ENCODE measurements at places on chromosomes 7 and 10.
A peak's percentile ranks its signal among the peaks of the same experiment; 100 is the strongest.

DNA sequence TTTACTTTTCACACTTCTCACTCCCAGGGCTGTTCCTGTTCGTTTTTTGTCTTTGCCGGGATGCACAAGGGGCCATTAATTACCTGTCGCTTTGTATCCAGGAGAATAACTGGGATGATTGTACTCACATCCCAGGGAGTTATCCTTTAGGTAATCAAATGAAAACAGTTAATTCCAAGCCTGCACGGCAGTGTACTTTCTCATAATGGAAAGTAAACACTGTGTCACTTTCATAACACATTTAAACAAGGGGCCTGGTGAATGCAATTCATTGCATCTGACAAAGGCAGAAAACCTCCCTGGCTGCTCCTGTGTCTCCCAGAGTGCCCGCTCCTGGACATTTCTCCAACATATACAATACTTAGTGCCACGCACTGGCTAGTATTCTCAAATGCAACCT lies 138.7 kb upstream of the CELF2 start:
- no peak for DNase-seq

- DNase-seq = peak; percentile 63
These were observed 42.4 kb upstream of the FAM20C start for GRCh38 chr7:149791-150636.

DNA sequence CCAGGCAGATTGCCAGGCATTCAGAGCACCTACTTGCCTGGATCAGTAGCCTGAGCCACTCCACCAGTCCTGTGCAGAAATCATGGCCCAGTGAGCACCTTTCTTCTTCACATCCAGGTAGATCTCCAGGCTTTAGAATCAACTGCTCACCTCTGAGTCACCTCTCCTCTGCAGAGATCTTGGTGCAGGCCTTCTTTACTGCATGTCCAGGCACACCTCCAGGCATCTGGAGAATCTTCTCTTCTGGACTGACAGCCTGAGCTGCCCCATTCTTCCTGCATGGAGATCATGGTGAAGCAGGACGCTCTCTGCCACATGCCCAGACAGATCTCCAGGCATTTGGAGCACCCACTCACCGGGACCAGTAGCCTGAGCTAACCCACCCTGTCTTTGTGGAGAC lies 894.5 kb upstream of the MBL2 start:
- no peak for DNase-seq

DNA sequence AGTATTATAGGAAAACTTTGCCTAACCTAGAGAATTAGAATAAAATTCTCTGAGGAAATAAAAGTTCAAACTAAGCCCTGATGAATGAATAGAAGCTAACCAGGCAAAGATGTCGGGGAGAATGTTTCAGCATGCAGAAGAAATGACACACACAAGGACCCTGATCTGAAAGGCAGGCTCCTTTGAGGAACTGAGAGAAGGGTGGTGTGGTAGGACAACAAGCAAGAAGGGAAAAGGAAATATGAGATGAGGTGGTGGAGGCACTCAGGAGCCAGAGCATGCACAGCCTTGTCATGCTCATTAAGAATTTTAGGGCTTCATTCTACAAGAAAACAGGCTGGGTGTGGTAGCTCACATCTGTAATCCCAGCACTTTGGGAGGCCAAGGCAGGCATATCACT lies 90.6 kb downstream of the ARHGAP12 start:
- DNase-seq = no peak

DNA sequence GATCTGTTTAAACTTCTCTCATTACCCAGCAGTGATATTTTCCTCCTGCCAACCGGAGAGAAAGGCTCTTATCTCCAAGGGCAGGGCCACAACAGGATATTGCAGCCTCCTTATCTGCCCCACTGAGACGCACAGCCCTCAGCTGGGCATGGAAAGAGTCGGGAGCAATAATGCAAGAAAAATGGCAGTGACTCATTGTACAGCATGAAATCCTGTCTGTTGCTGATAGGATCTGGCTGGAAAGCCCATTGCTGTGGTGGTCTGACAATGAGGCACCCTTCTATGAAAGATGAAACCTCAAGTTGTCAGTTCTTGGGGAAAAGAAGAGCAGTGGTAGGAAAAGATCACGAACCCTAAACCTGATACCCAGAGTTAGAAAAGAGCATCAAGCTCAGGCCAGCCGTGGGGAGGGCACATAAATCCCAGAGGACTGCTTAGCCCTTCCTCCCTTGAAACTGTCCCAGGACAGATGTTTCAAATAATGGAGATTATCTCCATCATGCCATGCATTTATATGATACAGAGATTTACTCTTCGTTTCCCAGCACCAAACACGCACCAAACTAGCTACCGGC lies 47.0 kb upstream of the FIGNL1 start:
- DNase-seq = no peak

DNA sequence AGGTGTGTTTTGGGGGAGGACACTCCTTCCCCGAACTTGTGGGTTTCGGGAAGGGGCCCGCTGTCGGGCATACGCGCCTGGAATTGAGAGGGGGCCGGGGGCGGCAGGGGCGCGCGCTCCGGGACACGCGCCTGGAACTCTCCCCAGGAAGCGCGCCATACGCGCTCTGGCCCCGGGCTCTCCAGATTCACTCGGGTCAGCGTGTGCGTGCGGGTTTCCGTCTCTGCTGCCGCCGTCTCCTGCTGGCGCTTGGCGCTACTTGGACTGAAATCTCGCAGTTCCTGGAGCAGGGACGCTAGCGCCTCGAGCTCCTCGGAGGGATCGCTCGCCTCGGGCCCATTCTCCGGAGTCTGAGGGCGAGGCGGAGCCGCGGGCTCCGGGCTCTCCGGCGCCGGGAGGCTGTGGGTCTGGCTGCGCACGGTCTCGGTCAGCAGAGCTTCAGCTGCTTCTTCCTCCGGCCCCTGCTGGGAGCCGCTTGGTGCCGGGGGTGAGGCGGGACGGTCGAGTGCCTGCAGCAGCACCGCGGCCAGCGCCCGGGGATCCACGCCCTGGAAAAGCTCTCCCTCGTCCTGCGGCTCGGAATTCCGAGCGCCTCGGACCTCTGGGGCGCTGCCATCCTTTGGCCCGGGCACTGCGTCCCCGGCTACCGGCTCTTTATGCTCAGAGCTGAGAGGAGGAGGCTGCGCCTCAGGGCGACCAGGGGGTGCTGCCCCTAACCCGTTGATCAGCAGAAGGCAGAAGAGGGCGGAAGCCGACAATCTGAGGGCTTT lies 1.1 kb downstream of the VGF start:
- DNase-seq = no peak

- DNase-seq = no peak
These were observed 6.9 kb downstream of the FRAT2 start for GRCh38 chr10:97327348-97328294.

GRCh38 chr10:60479305-60480020 lies 89.8 kb upstream of the ANK3 start:
- no peak for DNase-seq

GRCh38 chr10:60372436-60372835 lies 17.2 kb downstream of the ANK3 start:
- no peak for DNase-seq

DNA sequence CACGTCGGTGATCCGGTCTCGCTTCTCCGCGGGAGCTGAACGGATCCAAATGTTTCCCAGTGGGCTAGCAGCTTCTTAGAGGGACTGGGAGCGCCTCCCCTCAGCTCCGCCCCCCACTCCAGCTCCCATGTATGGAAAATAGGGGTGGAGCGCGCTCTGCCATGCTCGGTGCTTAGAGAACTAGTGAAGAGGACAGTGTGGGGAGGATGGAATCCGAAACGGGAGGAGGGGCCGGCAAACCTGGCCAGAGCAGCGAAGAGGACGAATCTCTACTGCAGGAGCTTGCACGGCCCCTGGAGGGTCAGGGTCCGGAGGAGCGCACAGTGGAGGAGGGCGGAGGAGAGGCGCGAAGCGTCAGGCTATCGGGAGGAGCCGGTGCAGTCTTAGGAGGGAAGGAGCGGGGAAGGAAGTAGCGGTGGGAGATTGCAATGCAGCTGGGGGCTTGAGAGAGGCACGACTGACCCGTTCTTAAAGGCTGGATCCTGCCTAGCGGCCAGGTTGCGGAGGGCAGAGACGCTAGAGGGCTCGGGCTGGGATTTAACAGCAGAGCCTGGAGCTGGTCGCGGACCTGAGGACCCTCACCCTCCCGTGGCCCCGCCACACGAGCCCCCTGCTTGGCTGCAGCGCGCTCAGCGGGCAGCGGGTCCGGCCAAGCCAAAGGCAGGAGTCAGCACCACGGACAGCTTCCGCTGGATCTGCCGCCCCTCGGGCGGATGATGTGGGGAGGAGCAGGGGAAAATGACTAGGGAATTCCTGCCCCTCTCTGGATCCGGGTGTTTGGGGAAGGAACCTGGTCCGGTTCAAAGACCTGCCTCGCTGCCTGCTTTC lies at the start of gene PRLHR:
Gene PRLHR, minus strand, starts transcription at position 51 of the 828 bp plus-strand sequence. CDS start 404 bp downstream, outside the sequence.
- DNase-seq = no peak

DNA sequence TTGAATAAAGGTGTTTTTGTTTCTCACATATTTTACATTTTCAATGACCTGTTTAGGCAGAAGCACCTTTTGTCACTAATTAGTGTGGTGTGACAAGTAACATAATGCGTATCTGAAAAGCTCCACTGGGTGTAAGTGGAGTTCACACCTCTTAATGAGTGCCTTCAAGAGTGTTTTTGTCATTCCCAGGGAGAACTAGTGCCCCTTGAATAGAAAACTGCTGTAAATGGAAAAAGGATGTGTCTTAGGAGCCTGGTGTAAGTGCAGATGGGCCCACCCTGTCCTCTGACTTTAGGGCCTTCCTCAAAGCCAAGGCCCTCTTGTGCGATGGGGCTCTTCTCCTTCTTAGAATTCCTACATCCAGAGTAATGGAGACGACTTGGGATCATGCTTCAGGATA lies 170.0 kb downstream of the MGMT start:
- no peak for DNase-seq

GRCh38 chr10:7161484-7162250 lies 249.2 kb downstream of the SFMBT2 start:
- no peak for DNase-seq

DNA sequence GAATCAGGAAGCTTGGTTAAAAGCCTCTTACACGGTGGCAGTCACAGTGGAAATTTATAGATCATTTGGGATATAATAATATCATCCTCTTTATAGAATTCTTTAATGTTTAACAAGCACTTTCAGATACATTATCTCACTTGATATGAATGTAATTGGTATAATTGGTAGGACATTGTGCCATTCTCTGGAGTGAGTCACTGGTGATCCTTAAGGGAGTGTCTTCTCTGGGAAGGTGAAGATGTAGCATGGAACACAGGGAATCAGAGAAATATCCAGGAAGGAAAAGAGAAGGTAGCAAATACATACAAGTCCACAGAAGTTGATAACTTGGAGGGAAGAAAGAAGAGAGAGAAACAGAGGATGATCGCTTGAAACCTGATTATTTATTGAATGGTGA lies 9.8 kb downstream of the PTPRZ1 start:
- DNase-seq = no peak

- DNase-seq = no peak
These were observed 19.3 kb downstream of the FAM20C start for GRCh38 chr7:211715-212058.

DNA sequence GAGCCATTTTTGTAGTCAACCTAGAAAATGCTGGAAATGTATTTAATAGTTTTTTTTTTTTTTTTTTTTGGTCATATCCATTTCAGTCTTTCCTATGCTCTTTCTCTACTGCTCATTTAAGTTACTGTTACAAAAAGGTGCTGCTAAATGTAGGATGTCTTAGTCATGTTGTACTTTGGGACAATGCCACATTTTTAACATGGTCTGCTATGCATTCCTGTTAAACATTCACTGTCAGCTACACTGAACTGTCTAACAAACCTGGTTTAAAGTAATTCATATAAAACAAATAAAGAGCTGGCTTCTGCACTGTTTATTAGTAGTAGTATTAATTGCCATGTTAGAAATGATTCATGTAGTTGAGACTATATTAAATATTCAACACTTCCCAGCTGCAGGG lies 108.6 kb downstream of the NSUN6 start:
- no peak for DNase-seq

DNA sequence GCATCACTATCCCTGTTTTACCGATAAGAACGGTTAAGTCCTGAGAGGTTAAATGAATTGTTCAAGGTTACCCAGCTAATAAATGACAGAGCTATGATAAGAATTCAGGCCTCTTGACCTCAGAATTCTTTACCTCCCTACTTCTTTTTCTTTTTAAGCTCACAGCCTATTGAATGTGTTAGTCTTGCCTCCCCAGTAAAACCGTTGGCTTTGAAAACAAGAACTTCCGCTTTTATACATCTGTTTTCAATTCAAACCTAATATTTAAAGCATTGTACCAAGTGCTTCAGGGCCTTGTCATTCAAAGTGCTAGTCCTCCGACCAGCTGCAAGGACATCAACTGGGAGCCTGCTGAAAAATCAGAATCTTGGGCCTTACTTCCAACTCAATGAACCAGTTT lies 15.6 kb downstream of the SEC31B start:
- DNase-seq = no peak

- DNase-seq = no peak
These were observed 47.6 kb downstream of the UNC5B start for GRCh38 chr10:71259815-71260501.

Data from stimulated activated naive CD8-positive, alpha-beta T cell treated with anti-CD3 and anti-CD28 coated beads, Interleukin-15, amount 100 ng/mL, for 72 hours (primary cell).